CD4-positive, alpha-beta T cell treated with Interleukin-6 at 100 ng/mL for 8 hours (primary cell): ENCODE measurements at places on chromosomes 5 and 9.

GRCh38 chr9:111825468-111826145, 30.9 kb upstream of the SHOC1 start:
- no peak for DNase-seq

GRCh38 chr5:30100148-30100713, 1093.3 kb upstream of the CDH6 start:
- DNase-seq: no peak

DNA sequence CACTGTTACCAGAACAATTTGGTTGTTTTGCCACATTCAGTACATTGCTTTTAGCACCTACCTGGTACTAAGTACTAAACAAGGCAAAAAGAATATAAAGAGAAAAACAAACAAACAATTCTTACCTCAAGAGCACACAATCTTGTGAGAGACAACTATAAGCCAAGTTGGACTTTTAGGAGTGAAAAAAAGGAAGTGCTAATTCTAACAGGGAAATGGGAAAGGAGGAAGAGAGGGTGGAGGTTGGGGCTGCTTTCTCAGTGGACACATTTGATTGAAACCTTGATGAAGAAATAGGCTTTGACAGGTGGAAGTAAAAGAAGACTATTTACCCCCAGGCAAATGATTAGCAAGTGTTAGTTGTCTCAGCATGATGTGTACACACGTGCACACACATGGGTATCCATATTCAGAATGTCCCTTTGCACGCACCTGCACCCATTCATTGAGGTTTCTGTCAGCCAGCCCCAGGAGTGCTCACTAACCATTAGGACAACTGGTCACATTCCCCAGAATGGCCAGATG, 302.6 kb downstream of the ACTL7B start:
- DNase-seq: no peak

DNA sequence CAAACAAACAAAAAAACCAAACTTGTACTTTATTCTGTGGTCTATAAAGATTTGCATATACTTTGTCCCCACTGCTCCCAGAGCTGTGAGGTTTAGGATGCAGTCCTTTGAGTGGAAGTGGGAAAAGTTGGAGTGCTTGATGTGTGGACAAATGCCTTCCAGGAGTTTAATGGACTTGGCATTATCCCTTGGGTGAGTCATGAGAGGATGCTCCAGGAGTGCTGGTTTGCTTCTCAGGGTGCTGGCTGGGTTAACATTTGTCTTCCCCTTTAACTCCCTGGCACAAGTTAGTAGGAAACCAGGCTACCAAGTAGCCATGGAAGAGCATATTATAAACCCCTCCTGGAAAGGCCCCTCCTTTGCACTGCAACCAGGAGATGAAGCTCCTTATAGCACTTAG, 417.4 kb upstream of the RIOK2 start:
- DNase-seq: no peak

DNA sequence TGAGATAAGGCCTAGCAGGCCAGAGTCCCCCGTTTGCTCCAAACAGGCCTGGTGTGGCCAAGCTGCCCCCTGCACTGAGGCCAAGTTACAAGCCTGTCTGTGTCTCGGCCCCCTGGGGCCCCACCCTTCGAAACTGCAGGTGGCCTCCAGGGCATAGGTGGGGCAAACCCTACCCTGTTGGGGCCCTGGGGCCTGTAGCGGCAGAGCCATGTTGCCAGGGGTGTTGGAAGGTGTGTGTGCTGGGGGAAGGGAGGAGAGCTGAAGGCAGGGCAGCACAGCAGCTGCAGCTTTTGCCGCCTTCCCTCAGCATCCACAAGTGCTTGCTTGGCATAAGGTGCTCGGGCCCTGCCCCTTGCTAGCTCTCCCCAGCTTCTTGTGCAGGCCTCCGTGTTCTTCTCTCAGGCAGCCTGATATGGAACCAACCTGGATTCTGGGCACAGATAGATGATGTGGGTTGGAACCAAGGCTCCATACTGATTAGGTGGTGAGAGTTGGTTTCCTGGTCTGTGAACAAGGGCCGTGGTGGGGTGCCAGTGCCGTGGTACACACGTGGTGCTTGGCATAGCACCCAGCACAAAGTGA, 12.7 kb downstream of the IRF1 start:
- DNase-seq: no peak

GRCh38 chr5:73296772-73297171, 123.8 kb downstream of the TMEM174 start:
- DNase-seq: no peak

- DNase-seq: no peak
Observed at GRCh38 chr5:38376404-38376803, 118.0 kb downstream of the EGFLAM start.

DNA sequence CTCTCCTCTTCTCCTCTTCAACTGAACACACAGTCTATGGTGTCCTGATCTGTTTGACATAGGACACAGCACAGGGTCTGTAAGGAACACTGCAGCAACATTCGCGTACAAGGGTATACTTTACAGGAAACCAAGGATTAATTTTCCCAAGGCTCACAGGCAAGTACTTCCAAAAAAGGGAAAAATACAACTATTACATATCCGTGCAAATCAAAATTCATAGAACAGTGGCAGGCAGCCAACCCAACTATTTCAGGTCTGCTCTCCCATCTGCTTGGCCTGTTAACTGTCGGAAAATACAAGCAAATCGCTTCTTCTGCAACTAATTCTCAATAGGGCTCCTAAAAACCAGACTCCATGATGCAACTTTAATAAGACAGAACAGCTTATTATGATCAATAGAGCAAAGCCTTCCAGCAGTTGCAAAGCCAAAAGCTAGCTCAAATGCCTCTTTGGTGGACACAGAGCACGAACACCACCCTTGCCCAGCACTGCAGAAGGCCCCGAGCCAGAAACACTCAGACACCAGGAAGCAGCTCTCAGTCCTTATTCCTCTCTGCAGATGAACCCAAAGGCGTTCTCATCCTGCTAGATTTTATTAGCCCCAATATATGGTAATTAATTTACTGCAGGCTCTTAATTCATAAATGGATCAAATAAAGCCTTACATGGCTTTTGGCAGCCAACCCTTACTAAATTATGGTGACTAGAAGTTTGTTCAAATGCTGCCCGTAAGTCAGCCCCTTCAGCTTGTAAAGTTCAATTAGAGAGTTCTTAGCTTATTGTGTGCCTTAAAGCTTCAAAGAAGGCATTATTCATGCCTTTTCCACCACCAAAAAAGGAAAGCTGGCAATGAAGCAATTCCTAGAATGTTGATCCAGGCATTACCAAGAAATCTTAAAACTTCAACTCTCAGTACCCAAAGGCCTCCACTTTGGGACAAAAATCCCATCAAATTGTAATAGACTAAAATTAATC, 68.8 kb downstream of the ZNF608 start:
- DNase-seq: no peak

DNA sequence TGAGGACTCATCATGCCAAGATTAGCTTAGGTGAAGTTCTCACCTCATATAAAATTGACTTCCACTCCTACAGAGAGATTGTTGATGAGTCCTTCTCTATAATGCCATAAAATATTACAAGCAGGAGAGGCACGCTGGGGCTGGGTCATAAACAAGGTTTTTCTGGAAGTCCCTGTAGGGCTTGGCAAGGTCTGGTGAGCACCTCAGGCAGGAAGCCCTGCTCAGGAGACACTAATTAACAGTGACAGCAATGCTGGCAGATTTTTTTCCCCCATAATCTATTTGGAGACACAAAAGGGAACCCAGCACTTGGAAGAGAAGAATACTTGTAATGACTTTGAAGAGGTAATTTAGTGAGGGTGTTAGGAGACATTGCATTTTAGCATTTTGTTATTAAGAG, 118.7 kb downstream of the DIRAS2 start:
- DNase-seq: no peak

DNA sequence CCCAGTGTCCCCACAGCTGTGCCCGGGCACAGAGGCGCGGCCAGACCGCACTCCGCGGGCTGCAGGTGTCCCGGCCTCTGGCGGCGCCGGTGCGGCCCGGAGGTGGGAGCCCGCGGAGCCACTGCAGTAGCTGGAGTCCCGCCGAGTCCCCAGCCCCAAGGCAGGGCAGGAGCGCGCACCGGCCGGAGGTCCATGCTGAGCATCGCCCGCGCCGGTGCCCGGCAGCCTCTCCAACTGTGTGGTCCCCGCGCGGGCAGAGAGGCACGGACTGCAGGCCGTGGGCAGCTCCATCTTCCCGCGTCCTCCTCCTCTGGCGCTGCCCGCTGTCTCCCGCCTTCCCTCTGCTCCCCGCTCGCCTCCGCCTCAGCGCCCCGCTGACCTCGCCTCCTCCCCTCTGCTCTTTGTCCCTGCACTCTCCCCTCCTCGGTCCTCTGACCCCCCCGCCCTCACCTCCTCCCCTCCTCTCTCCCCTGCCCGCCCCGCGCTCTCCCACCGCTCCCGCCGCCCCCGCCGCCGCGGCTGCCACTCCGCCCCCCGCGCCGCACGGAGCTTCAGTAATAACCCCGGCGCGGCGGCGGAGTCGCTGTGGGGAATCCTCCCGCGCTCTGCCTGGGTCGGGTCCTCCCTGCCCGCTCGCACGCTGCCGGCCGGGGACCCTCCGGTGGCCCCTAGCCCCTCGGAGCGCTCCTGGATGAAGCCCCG, at the start of gene ADAMTS16:
TSS of gene ADAMTS16 (plus strand) at position 554 of the 702 bp plus-strand sequence. CDS start at position 692, 138 bp downstream.
- DNase-seq: no peak

DNA sequence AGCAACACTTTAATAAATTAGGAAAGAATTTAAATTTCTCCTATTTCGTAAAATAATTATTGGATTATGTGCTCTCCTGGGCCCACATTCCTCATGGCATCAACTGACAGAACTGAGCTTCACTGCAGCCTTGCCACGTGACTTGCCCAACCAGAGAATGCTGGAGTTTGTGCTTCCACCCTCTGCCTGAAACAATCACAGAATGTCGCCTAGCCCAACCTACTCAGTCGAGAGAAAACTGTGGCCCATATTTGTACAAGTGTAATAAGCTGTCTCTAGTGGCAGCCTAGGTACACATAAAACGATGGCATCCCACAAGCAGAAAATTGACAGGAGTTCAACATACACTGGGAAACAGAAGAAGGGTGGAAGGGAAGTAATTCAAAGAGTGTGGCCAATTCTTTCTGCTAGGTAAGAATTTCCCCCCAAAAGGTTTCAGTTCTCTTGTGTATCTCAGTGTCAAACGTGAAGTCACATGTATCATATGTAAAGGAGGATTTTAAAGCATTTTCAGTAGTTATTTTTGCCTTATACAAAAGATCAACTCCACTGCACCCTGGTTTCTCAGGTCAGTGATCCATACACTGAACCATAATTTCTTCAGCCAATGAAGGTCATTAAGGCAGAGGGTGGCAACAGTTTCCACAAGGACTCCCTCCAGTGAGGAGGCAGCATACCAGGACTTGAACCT, 41.7 kb downstream of the ZNF608 start:
- no peak for DNase-seq

DNA sequence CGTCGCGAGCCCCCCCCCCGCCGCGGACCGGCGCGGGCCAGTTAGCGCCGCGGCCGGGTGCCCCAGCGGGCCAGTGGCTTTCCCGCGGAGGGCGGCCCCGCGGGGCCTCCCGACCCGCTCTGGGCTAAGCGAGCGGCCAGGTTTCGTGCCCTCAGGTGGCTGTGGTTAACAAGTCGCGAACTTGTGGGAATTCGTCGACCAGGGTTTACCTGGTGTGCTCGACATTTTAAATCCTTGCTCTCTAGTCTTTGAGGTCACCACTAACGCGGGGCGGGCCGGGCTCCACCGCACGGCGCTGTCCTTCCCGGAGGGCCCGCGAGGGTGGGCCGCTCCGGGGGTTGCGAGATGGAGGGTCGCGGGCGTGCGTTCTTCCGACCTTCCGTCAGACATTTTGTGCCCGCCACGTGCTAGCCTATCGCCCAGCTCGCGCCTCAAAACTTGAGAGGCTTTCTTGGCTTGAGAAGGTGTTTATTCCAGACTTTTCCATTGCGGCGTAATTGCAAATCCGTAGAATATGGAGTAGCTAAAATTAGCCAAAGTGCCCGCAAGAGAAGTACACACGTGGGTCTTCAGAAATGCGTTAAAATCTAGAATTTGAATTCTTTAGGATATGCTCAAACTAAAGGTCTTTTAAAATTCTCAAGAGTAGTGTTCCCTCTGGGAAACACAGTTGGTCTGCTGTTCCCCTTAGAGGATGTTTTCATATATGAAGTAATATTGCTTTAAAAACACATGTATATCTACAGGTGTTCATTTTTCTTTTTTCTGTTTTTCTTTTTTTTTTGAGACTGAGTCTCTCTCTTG, 2.1 kb downstream of the ANP32B start:
- DNase-seq: peak; percentile 35

DNA sequence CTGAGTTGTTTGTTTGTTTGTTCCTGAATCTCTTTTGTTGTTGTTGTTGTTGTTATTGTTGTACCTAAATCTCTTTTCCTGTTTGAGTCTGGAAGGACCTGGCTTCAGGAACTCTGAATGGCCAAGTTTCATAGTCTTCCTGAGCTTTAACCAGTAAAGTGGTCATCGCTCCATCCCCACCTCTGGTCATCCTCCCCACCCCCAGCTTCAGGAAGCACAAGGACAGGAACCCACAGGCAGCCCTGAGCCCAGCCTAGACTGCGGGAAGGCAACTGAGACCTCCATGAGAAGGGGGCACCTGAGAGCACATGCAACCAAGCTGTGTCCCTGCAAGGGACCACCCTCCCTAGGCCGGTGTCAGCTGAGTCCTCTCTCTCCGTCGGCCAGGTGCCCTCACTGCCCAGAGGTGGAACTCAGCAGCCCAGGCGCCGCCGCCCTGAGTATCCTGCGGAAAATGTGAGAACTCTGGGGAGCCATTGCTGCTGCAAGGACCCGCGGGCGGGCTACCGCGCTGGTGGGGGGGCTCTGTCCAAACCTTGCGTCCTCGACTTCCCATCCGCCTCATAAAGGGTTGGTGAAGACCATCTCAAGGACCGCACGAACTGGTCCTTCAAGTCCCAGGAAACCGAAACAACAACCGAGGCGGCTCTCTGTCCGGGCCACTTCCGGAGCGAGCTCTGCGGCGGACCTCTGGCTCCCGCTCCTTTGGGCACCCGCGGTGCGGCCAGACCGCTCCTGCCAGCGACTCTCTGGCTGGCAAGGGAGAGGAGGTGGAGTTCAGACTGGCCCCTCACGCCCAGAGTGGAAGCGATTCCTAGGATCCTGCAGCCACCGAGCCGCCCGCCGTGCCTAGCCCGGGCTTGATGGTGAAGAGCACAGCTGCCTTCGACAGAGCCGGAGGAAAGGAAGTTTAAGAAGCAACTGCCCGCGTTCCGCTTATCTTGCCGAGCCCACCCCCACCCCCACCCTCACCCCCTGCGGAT, 4.2 kb downstream of the BARX1 start:
- DNase-seq: no peak

DNA sequence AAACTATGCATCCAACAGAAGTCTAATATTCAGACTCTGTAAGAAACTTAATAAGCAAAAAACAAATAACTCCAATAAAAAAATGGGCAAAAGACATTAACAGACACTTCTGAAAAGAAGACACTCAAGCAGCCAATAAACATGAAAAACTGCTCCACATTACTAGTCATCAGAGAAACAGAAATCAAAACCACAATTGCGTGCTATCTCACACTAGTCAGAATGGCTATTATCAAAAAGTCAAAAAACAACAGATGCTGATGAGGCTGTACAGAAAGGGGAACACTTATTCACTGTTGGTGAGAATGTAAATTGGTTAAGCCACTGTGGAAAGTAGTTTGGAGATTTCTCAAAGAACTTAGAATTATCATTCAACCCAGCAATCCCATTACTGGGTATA, 101.2 kb upstream of the TRIM32 start:
- no peak for DNase-seq
